ENCODE measurements at places on chromosomes 12 and 14.
A peak's percentile ranks its signal among the peaks of the same experiment; 100 is the strongest.

DNA sequence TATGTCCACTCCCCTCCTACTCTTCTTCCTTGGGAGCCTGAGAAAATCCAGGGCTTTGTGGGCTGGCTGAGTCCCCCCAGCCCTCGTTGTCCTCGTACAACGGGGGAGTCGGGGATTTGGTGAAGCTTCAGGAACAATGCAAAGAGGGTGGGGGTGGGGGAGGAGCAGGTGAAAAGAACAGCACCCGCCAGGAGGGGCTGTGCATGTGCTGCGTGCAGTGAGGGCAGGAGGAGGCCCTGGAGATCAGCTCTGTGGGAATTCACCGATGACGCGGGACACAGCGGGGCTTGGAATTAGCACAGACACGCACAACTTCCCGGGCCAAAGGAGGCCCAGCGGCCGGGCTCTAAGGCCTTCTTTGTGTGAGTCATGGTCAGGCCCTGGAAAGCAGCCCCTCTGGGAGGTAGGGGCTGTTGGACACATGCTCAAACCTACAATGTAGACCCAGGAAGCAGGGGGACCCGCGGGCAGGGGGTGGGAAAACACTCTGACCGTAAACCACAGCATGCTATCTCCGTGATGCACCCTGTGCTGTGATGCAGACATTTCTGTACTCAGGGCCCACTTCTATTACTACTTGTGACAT is 32.8 kb downstream of the RBM19 start:
- no peak for DNase-seq

DNA sequence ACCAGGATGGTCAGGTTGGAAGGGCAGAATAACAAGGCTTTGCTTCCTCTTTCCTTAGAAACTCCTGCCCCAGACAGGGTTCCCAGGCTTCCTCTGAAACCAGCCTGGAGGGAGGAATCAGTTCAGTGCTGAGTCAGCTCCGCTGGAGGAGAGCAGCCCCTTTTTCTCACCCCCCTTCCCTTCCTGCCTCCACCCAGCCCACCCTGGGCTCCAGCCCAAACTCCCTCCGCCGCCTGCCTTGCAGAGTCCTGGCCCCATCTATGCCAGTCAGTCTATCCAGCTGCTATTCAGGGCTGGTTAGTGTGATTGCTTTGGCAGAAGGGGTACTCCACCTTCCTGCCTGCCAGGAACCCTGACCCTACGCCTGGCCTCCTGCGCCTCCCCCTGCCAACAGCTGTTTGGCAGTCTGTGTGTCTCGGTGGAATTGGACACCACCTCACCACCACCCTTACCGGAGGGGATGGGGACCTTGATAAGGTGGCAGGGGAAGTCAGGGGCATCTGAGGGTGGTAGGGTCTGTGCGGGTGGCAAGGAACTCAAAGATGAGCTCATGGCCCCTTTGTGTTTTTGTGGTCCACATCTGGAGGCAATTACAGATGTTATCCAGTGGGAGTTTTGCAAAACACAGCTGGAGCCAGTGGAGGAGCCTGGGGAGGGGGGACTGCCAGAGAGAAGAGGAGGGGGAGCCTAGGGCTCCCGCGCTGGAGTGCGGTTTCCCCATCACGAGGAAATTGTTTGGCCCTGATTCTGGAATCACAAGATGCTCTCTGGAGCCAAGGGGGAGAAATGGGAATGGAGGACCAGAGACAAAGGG is 12.2 kb downstream of the MMP14 start:
- no peak for DNase-seq

GRCh38 chr12:46702581-46703344 is 123.0 kb downstream of the SLC38A4 start:
- DNase-seq = no peak

- DNase-seq = peak; percentile 71
Observed at GRCh38 chr14:34324363-34324795, 137.7 kb downstream of the SPTSSA start.

DNA sequence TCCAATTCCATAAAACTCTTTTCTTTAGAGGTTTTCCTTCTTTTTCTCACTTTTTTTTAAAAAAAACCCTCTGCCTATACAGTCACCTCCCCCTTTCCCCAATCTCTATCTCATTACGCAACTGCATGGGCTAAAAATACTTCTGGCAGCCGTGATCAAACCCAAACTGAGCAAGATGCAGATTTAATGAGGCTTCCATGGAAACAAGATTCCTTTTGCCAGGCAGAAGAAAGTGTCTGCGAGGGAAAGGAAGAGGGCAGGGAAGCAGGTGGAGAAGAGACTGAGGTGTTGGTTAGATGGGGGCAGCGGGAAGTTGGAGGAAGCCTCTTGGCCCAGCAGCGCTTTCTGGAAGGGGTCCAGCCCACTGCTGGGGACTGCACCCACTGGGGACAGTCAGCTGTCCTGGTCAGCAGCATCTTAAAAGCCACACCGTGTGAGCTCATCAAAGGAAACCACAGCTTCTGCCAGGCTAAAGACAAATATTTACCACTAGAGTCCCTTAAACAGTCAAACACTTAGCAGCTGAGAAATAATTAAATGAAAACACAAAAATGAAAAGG is 90.4 kb downstream of the SLC8A3 start:
- no peak for DNase-seq

- no peak for DNase-seq
Observed at GRCh38 chr12:11840366-11840765, 190.9 kb downstream of the ETV6 start.

DNA sequence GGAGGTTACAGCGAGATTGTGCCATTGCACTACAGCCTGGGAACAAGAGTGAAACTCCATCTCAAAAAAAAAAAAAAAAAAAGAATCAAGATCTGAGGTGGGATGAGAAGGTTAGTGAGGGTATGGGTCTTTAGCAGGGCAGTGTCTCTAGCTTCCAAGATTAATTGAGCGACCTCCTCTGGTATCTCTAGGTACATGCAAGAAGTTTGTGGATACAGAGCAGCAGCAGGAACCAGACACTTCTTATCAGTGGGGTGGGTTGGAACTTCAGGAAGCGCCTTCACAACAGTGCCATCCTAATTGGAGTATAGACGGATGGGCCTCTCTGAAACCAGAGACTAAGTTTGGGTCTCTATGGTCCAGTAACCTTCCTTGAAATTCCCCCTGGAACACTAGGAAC is 51.9 kb upstream of the CISTR start:
- DNase-seq = no peak

GRCh38 chr12:120649442-120650232 is 9.2 kb downstream of the CABP1 start:
- DNase-seq = no peak

DNA sequence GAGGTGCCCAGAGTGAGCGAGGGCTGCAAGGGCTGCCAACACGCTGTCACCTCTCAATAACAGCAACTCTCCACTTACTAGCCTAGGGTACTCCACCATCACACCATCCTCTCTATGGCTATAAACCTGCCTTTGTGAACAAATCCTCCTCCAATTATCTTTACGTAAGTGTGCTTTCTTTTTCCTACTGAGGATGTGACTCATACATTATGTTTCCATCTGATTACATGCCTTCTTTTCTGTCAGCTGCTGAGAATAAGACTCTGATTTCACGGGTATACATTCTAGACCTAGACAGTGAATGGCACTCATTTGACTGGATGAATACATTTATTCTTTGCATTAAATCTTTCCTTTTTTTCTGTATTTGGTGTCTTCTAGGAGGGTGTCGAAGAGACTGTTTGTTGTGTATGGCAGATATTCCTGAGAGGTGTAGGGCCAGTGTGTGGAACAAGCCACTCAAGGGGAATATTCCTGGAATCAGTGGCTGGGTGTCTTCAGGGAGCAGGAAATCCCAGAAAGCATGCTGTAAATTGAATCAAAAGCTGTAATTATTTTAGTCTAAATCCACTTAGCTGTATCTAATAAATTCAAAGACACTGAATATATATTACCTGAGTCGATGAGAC is 327.3 kb upstream of the TMTC1 start:
- no peak for DNase-seq

DNA sequence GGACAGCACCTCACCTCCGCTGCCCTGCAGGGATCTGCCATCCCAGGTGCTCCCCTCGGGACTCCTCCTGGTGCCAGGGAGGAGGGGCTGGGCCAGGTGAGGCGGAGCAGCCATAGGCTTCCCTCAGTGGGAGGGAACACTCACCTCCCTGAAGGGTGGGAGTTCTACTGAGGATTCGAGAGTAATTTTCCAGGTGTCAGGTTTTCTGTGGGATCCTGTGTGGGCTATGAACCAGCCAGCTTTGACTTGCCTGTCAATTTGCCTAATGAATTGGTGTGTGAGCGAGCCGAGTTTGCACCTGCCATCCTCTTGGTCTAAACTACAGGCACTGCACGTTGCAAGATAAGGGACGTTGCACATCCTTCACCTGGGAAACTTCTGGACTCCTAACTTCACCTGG is 50.3 kb downstream of the NOC4L start:
- DNase-seq = no peak

- DNase-seq = no peak
Observed at GRCh38 chr12:8145754-8146441, 10.9 kb upstream of the ZNF705A start.

DNA sequence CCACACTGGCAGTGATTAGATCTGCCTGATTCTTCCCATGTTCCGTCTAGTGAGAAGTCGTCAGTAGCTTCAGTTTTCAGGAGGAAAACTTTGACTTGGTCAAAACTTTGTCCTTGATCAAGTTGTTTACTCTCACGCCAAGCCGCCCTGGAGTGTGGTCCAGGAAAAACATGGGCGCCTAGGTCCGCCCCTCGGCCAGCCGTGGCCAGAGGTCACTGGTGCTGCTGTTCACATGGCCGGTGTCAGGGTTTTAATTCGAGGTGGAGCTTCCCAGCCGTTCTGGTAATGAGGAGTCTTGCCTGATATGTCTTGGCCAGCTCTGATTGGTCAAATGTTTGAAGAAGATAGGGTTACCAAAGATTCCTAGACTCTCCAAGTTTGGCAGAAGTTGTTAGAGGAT is 71.5 kb downstream of the PPP2R5C start:
- no peak for DNase-seq

DNA sequence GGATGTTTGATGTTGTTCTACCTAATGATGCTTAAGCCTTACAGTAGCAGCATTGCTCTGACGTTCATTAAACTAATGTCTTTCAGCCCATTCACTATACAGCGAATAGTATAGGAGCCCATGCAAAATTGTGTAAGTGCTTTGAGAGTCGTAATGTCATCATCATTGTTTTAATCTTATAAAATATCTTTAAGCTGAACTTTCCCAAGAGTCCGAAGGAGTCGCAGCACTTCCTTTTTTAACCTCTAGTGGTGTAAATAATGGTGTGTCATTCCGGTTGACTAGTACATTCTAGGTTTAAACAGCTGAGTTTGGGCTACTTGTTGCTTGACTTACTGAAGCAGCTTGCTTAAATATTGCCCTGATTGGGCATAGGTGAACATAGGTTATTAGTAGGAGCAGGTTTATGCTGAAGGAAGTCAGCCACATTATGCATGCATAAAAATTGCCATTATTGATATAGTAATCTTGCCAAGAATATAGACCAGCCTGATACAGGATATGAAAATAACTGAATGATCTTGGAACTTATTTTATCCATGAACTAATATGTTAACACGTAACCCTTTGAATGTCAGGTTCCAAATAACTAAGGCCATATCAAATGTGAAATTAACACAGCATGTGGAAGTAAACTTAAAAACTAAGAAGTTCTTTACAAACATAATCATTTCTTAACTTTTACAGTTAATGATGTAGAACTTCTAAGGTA is 2.6 kb downstream of the WNK1 start:
- peak; percentile 70 for DNase-seq

- no peak for DNase-seq
Observed at GRCh38 chr12:89236748-89237383, 115.4 kb downstream of the DUSP6 start.

- DNase-seq = peak; percentile 16
Observed at GRCh38 chr12:59597385-59597781, 1.6 kb downstream of the SLC16A7 start.

DNA sequence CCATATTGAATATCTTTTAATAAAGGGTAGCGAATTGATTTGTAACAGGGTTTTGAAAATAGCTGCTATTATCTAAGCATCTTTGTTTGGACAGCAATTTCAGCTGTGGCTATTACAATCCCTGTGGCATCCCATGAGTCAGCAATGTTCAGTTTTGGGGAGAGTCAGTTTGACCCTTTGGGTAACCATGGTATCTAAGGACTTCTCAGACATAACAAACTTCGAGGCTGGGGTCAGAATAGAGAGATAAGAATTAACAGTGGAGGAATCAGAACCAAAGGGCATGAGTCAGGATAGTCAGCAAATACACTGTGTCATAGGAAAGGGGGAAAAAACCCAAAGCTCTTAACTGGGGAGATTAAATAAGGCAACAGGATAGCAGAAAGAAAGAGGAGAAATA is 11.7 kb upstream of the PTHLH start:
- DNase-seq = no peak

DNA sequence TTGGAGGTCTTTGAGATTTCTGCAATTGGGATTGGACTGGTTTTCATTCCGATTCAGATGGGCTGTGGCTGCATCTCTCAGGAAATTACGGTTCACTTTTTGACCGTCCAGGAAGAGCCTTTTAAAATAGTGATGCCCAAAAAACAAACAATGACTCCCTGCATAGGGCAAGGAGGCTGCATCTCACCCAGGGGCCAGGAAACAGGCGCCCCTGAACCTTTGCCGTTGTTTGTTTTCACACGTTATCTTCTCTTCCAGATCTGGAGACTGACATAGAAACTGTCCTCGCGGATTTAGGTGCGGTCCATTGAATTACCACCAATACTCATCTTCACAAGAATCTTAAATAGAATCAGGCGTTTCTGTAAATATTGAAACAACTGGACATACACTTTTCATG is 66.0 kb downstream of the FLRT2 start:
- no peak for DNase-seq

GRCh38 chr12:115000038-115000437 is 316.1 kb upstream of the TBX3 start:
- peak; percentile 52 for DNase-seq

DNA sequence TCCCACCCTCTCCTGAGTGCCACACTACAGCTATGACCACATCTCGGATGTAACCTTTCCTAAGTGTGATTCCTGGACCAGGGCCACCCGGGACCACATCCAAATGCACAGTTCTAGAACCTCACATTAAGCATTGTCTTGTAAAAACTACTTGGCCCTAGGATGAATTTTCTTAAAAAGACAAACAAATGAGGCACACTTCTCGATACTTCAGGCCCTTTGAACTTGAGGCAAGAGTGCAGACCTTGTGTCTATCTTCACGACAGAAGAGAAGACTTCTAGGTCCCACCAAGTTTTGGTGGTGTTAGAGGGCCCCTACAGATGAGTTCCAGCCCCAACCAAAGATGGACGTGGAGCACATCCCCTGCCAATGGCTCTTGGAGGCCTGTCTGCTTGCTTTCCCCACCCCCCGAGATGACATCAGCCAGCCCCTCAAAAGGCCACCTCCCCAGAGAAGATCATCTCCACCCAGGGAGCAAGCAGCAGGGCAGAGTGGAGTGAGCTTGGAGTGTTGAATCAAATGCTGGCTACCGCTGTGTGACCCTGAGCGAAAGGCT is 9.3 kb downstream of the ISCU start:
- no peak for DNase-seq

DNA sequence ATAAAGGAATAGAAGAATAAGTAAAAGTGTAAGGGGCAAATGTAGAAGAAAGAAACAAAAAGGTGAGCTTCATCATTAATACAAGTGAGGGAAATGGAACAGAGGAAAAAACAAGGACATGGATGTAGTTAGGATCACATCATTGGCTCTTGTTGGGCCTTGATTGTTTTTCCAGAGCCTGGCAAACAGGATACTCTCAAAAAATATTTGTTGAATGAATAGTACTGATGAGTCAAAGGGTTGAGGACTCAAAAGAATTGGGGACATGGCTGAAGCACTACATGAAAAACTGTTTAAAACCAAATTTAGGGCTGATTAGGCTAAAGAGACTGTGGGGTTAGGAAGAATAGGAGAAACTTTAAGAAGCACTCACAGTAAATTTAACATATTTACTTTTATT is 11.4 kb upstream of the SRP54 start:
- no peak for DNase-seq
